ENCODE measurements at places on chromosomes 12 and 14. TPM values are rescaled to one million over a fixed set of nuclear protein-coding genes. Genes with fewer than 3 reads are reported as not detected.

KRT79 gene
- 202 TPM for total RNA-seq

WNT1 gene
- total RNA-seq = not detected

IQSEC3 gene
- total RNA-seq = not detected

PRH2 gene
- not detected for total RNA-seq

CAPS2 gene
- total RNA-seq = 2.6 TPM

COCH gene
- total RNA-seq = 3.9 TPM

KLRG1 gene
- 2.4 TPM for total RNA-seq

LBHD2 gene
- not detected for total RNA-seq

KLHL33 gene
- total RNA-seq = not detected

PEX5 gene
- 49.3 TPM for total RNA-seq

C12orf43 gene
- total RNA-seq = 5.4 TPM

POLE2 gene
- total RNA-seq = 3.2 TPM

CCDC177 gene
- not detected for total RNA-seq

DNA sequence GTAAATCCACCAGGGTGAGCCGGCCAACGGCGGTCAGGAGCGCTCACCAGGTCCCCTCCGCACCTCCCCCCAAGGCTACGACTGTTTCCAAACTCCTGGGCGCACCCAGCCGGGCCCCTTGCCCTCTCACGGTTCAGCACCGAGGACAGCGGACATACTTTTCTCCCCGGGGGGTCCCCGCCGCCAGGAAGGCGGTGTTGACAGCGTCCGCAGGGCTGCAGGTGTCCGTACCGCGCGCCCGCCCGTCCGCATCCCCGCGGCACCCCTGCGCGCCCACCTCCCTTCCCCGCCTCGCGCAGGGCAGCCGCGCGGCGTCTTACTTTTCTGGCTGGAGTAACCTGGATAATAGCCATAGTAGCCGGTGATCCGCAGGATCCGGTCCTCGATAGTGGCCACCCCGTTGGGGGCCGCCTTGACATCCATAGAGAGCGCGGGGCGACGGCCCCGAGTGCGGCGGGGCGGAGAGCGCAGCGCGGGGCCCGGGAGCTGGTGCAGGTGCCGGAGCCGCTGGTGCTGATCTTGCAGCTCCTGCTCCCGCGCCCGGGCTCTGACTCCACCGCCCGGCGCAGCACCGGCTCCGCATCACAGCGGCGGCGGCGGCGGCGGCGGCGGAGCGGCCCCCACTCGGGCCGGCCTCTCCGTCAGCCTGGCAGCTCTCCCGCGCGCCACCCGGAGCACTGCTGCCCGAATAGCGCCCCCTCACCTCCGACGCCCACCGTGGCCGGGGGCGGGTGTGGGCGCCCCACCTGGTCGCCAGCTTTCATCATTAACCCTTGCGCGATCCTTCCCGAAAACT lies at the start of gene SLC35F4:
TSS of gene SLC35F4 (minus strand) at position 690 of the 796 bp plus-strand sequence.
- peaks cover 53% of the 10 kb centered on the region for H3K27me3 ChIP-seq
- no peak within 1 kb of the TSS for H3K27ac ChIP-seq
- no peaks in the 10 kb centered on the region for H3K36me3 ChIP-seq
- peak within 1 kb of the TSS; percentile 37 for H3K4me3 ChIP-seq

DNA sequence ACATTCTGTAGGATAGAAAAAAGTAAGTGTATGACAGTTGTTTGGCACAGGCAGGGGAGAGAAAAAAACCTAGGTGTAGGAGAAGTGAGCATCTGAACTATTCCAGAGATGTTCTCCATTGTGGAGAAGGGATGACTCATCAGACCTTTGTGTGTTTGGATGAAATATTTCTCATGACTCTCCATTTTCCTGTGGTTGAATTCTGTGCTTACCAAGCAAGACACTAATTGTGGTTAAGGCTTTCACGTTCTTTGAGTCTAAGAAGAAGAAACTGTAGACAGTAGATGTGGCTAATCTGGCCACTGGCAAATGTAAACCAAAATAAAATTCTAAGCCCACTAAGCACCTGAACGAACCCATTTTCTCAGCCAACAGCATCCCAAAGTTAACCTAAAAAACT lies 107.9 kb upstream of the GZMB start:
- H3K4me3 ChIP-seq = no peak overlapping the region
- H3K4me1 ChIP-seq = no peaks in the 10 kb centered on the region
- H3K27ac ChIP-seq = no peak overlapping the region
- H3K36me3 ChIP-seq = no peaks in the 10 kb centered on the region
- no peak for DNase-seq

DNA sequence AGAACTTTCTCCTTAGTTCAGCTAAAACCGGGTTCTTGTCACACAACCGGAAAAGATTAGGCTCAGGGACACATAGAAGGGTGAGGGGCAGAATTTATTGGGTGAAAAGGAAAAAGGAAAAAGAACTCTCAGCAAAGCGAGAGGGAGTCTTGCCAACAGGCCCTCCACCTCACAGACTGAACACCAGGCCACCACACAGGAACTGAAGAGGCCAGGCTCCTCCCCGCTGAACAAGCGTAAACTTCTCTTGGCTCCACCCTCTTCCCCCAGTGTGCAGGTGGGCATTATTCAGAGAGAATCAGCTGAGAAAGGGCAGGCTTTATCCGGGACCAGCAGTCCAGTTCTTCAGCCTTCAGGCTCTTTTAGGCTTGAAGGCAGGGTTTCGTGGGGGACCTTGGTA lies 125.6 kb upstream of the FGD4 start:
- no peak overlapping the region for H3K27ac ChIP-seq
- H3K27me3 ChIP-seq = no peaks in the 10 kb centered on the region
- H3K4me1 ChIP-seq = no peaks in the 10 kb centered on the region
- H3K4me3 ChIP-seq = no peak overlapping the region

GRCh38 chr14:39680777-39681176 lies 248.5 kb upstream of the FBXO33 start:
- no peaks in the 10 kb centered on the region for H3K4me1 ChIP-seq
- DNase-seq = no peak
- H3K27me3 ChIP-seq = no peaks in the 10 kb centered on the region

- DNase-seq = no peak
- H3K4me1 ChIP-seq = no peaks in the 10 kb centered on the region
- H3K27me3 ChIP-seq = no peaks in the 10 kb centered on the region
- no peak overlapping the region for H3K27ac ChIP-seq
Measured at GRCh38 chr14:80136358-80136757, 74.9 kb downstream of the DIO2 start.

- no peaks in the 10 kb centered on the region for H3K36me3 ChIP-seq
- no peak overlapping the region for H3K4me3 ChIP-seq
- no peak overlapping the region for H3K27ac ChIP-seq
- no peak for DNase-seq
Measured at GRCh38 chr12:12648951-12649650, 37.4 kb downstream of the CREBL2 start.

GRCh38 chr14:55054098-55054497 lies 2.7 kb downstream of the MAPK1IP1L start:
- H3K36me3 ChIP-seq = peaks cover 9% of the 10 kb centered on the region
- H3K27me3 ChIP-seq = no peaks in the 10 kb centered on the region
- H3K4me3 ChIP-seq = no peak overlapping the region
- H3K4me1 ChIP-seq = peaks cover 39% of the 10 kb centered on the region

GRCh38 chr12:64411427-64411826 lies 7.2 kb downstream of the XPOT start:
- H3K36me3 ChIP-seq = peaks cover 58% of the 10 kb centered on the region
- no peaks in the 10 kb centered on the region for H3K27me3 ChIP-seq
- H3K27ac ChIP-seq = no peak overlapping the region
- DNase-seq = no peak
- H3K4me3 ChIP-seq = no peak overlapping the region

GRCh38 chr14:36967892-36968555 lies 204.4 kb downstream of the SLC25A21 start:
- H3K4me1 ChIP-seq = no peaks in the 10 kb centered on the region
- no peaks in the 10 kb centered on the region for H3K36me3 ChIP-seq
- H3K27me3 ChIP-seq = no peaks in the 10 kb centered on the region

GRCh38 chr12:111012918-111013317 lies 92.5 kb upstream of the MYL2 start:
- H3K27me3 ChIP-seq = peaks cover 41% of the 10 kb centered on the region
- no peak for DNase-seq
- no peak overlapping the region for H3K27ac ChIP-seq
- no peaks in the 10 kb centered on the region for H3K4me1 ChIP-seq
- no peak overlapping the region for H3K4me3 ChIP-seq
- no peaks in the 10 kb centered on the region for H3K36me3 ChIP-seq

DNA sequence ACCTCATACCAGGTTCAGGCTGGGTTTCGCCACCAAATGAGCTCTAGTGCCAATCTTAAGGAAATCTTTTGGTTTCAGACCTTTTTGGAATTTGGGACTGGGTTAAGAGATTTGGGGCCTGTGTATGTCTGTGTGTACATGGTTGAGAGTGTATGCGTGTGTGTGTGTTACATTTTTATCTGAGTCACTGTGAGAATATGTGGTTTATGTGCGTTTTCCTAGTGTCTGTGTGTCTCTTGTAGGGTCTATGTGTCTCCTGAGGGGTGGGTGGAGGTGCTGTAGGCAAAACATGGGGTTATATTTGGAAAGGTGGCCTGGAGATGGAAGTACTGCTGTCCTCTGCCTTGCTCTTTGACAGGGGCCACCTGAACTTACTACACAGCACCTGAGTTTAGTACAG lies 17.9 kb downstream of the C12orf43 start:
- no peak for DNase-seq
- peaks cover 21% of the 10 kb centered on the region for H3K36me3 ChIP-seq
- peaks cover 5% of the 10 kb centered on the region for H3K27me3 ChIP-seq
- H3K27ac ChIP-seq = no peak overlapping the region
- H3K4me3 ChIP-seq = no peak overlapping the region

- no peak for DNase-seq
- no peak overlapping the region for H3K4me3 ChIP-seq
- H3K27me3 ChIP-seq = no peaks in the 10 kb centered on the region
- H3K27ac ChIP-seq = no peak overlapping the region
- H3K4me1 ChIP-seq = no peaks in the 10 kb centered on the region
Measured at GRCh38 chr14:71467361-71467811, 464.8 kb upstream of the RGS6 start.

DNA sequence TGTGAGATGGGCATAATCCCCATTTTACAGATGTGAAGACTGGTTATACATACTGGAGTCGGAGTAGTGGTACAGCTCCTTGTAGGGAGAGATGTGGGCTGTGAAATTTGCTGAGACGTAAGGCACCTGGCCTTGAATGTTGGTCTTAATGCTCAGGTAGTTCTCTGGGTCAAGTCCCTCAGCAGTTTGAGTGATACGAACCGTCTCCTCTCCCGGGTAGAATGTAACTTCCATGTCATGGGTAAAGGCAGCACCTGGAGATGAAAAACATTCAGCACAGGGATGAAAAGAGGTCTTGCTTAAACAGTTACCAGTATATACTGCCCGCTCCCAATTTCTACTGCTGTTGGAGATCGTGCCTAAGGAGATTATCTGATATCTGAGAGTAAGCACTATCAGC lies 28.3 kb downstream of the NID2 start:
- peaks cover 11% of the 10 kb centered on the region for H3K4me1 ChIP-seq
- no peaks in the 10 kb centered on the region for H3K36me3 ChIP-seq
- DNase-seq = no peak

DNA sequence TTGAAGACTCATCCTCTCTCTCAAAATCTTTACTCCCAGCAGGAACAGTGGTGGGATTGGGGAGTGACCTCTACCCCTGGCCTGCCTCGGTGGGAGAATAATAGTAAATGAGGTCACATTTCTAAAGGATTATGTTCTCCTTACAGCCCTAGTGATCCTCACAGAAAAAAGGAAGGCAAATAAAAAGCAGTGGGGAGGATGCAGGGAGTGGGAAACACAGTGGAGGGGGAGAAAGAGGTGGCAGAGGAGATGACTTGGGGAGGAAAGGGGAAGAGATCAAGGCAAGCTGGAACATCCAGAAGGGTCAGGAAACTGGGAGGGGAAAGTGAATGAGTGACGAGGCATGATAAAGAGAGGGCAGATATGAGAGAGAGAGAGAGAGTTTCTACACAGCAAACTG lies 8.3 kb upstream of the SYNDIG1L start:
- no peaks in the 10 kb centered on the region for H3K4me1 ChIP-seq
- no peak overlapping the region for H3K4me3 ChIP-seq
- H3K27ac ChIP-seq = no peak overlapping the region
- H3K36me3 ChIP-seq = no peaks in the 10 kb centered on the region
- no peaks in the 10 kb centered on the region for H3K27me3 ChIP-seq

DNA sequence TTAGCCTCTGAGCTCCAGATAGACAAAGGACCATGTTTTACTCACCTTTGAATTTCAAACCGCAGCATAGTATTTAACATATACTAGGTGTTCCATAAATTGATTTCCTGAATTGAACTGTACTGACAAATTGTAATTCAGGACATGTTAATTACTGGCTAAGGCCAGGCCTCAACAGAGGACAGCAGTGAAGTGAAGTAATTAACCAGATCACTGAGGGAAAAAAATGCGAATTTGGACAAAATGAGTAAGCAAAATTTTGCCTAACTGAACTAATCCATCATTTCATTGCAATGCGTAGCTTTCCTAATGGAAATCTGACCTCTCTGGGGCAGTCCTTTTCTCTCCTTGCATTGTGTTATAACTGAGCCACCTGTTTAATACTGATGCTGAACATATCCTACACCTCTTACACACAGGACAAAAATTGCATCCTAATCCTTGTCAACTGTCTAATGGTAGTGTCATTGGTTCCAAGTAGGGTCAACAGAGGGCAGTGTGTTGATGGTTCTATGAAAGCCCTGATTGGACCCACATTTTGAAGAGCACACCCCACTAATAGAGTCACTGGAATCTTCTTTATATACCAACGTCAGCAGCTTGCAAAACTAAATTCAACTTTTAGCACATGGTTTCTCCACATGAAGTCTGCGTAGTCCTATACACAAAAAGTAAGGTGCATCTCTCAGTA lies 148.4 kb downstream of the SLC25A21 start:
- H3K27me3 ChIP-seq = no peaks in the 10 kb centered on the region
- H3K36me3 ChIP-seq = no peaks in the 10 kb centered on the region
- no peak overlapping the region for H3K27ac ChIP-seq
- no peak for DNase-seq
- no peaks in the 10 kb centered on the region for H3K4me1 ChIP-seq

DNA sequence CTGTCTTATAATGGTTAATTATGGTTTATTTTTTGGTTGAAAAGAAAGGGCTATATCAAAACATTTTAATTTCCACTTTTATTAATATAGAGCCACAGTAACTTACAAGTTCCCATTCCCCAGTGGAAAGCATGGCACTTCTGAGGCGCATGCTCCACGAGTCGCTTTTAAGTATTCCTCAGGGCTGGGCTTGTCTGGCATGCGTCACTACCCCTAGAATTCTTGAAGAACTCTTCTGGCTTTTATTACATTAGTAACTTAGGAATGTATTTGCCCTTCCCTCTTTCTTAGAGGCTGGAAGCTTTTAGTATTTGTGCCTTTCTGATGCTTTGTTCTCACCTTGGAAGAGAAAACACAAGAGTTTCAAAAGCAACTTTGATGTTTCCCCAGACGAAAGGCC lies 81.1 kb downstream of the ESR2 start:
- no peaks in the 10 kb centered on the region for H3K27me3 ChIP-seq
- no peak overlapping the region for H3K27ac ChIP-seq
- no peaks in the 10 kb centered on the region for H3K4me1 ChIP-seq
- no peak overlapping the region for H3K4me3 ChIP-seq

GRCh38 chr12:48198672-48198971 lies 4.5 kb downstream of the OR10AD1 start:
- no peaks in the 10 kb centered on the region for H3K36me3 ChIP-seq
- no peaks in the 10 kb centered on the region for H3K27me3 ChIP-seq
- peak overlapping the region; percentile 96 for H3K27ac ChIP-seq
- peak; percentile 70 for DNase-seq
- H3K4me3 ChIP-seq = peak overlapping the region; percentile 79

GRCh38 chr12:53735-54730 lies 12.5 kb upstream of the IQSEC3 start:
- H3K36me3 ChIP-seq = no peaks in the 10 kb centered on the region
- H3K4me1 ChIP-seq = no peaks in the 10 kb centered on the region
- peaks cover 70% of the 10 kb centered on the region for H3K27me3 ChIP-seq
- H3K27ac ChIP-seq = no peak overlapping the region
- H3K4me3 ChIP-seq = no peak overlapping the region
